ENCODE measurements at places on chromosomes 2 and 18. TPM values are rescaled to one million over a fixed set of nuclear protein-coding genes. Genes with fewer than 3 reads are reported as not detected.

The LBX2 gene
- total RNA-seq: 2.7 TPM

The IMPA2 gene
- 92.6 TPM for total RNA-seq

The UGT1A10 gene
- total RNA-seq: not detected

The ALPP gene
- 20.3 TPM for total RNA-seq

The MROH2A gene
- total RNA-seq: 0.22 TPM

The GREB1L gene
- total RNA-seq: 3.5 TPM

The CABLES1 gene
- 15.2 TPM for total RNA-seq

The ANKRD30BL gene
- not detected for total RNA-seq

The CDH19 gene
- 1.2 TPM for total RNA-seq

The FAM237A gene
- total RNA-seq: not detected

The IL37 gene
- total RNA-seq: not detected

The CACNB4 gene
- 0.19 TPM for total RNA-seq

The ZAP70 gene
- not detected for total RNA-seq

The PRSS56 gene
- 0.12 TPM for total RNA-seq

The FEV gene
- not detected for total RNA-seq

The GDF7 gene
- total RNA-seq: 0.15 TPM

The AFTPH gene
- 23.8 TPM for total RNA-seq

The RAD51AP2 gene
- not detected for total RNA-seq

The KCNK3 gene
- total RNA-seq: 0.86 TPM

The SERPINB2 gene
- 0.11 TPM for total RNA-seq

The ABCB11 gene
- 0.06 TPM for total RNA-seq

The ASXL3 gene
- not detected for total RNA-seq

The C2orf81 gene
- 3.6 TPM for total RNA-seq

The SNORC gene
- total RNA-seq: 5.4 TPM

The GCFC2 gene
- 13.1 TPM for total RNA-seq

The UGT1A5 gene
- total RNA-seq: not detected

The CRYBA2 gene
- total RNA-seq: not detected

The HOXD13 gene
- total RNA-seq: 0.19 TPM

The GCA gene
- 5.7 TPM for total RNA-seq

The REG3G gene
- not detected for total RNA-seq

The SGPP2 gene
- total RNA-seq: 0.77 TPM

The AQP12A gene
- total RNA-seq: not detected

The ANKRD30B gene
- total RNA-seq: not detected

The INSIG2 gene
- total RNA-seq: 11.6 TPM

The SPATS2L gene
- 137 TPM for total RNA-seq

The MARCHF4 gene
- total RNA-seq: 20.0 TPM

The GKN1 gene
- 0.24 TPM for total RNA-seq

The IL36A gene
- total RNA-seq: not detected

The NPPC gene
- total RNA-seq: 0.45 TPM

The MTIF2 gene
- 45.1 TPM for total RNA-seq

The SCG2 gene
- 1.4 TPM for total RNA-seq

The TSPYL6 gene
- total RNA-seq: not detected

The DNAJC5G gene
- total RNA-seq: not detected

The KRTCAP3 gene
- 0.39 TPM for total RNA-seq

The CCDC141 gene
- total RNA-seq: not detected

The OSR1 gene
- total RNA-seq: 10.0 TPM

The VSNL1 gene
- total RNA-seq: not detected

The RAX gene
- not detected for total RNA-seq

The HRH4 gene
- not detected for total RNA-seq

The MTERF4 gene
- total RNA-seq: 26.4 TPM

The SESTD1 gene
- 22.0 TPM for total RNA-seq

The NT5DC4 gene
- not detected for total RNA-seq

The GPR45 gene
- not detected for total RNA-seq

The ATIC gene
- total RNA-seq: 237 TPM

All from A549 treated with dexamethasone at 1 μM for 4 hours (cell line).